T-helper 17 cell (primary cell): ENCODE measurements at places on chromosomes 16 and 17.
A peak's percentile ranks its signal among the peaks of the same experiment; 100 is the strongest.

- DNase-seq, result no peak
Measured at GRCh38 chr17:28973425-28973824, 22.1 kb upstream of the PHF12 start.

DNA sequence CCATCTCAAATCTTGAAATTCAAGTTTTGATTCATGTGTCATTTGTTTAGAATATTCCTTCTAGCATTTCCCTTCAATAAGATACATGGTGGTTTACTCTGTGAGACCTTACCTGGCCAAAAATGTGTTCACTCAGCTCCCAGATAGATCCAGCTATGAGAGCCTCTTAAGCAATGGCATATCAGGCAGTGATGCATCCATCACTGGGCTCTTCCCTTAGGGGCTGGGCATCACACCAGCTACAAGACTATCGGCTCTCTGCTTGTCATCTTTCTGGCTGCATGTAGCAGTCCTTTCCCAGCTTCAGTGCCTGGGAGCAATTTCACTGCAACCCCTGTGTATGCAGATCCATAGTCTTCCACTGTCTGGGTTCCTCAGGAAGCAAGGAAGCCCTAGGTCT lies 40.6 kb downstream of the GOSR1 start:
- no peak for DNase-seq

- no peak for DNase-seq
Measured at GRCh38 chr17:77503293-77503655, 362.5 kb downstream of the SEC14L1 start.

- no peak for DNase-seq
Measured at GRCh38 chr17:18144855-18145254, 36.3 kb downstream of the MYO15A start.

DNA sequence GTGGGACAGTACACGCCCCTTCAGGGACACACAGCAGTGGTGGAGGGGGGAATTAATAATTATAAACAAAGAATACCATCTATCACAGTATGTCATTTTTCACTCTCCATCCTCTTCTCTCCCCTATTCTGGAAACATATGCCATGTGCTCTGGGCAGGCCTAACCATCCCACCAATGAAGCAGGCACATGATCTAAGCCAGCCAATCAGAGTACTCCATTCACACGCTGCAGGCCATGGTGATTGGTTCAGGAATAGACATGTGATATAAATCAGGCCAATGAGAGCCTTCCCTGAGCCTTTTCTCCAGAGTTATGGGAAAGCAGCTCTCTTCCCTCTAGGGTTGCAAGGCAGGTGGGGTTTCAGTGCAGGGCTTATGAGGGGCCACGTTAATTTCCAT lies 36.5 kb downstream of the GSG1L start:
- DNase-seq, result no peak

DNA sequence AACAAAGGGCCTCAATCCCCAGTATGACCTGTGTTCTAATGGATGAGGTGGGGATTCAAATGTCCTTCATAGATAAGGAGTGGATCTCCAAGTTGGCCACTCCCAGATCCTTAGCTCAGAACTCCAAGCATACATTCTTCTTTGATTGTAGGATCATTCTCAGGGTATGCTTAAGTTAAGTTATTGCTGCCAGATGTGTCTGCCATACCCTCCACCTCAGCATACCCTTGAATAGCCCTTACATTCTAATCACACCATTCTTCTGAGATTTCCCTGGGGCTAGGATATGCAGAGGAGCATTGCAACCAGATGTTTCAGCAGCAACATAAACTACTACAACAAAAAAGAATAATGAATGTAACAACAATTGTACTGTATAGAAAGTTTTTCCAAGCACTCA lies 1.6 kb upstream of the KRTAP2-4 start:
- DNase-seq, result no peak

DNA sequence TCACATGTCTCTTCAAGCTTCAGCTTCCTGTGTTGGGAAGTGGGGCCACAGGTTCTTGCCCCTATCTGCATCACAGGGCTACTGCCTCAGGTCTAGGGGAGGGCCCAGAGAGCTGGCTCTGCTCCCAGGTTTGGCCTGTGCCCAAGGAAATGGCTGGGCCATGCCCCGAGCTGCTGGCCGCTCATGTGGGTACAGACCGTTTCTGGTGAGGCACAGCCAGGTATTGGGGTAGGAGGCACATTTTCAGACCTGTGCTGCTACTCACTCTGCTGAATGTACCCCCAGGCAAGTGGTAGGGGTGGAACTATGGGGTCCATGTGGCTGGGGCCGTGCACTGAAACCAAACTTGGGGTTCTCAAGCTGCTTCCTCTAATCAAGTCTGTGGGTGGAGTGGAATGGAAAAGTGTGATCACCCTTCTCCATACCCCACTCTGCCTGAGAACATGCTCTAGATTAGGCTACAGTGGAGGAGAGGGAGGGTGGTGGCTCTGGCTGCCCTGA lies 4.6 kb downstream of the GAS2L2 start:
- no peak for DNase-seq

GRCh38 chr17:71168053-71168741 lies 952.6 kb upstream of the SOX9 start:
- DNase-seq, result no peak

GRCh38 chr17:16491703-16492612 lies at the start of gene LRRC75A:
LRRC75A (minus strand) TSS chr17:16492193; CDS start chr17:16491990, 203 bp downstream.
- peak; percentile 53 for DNase-seq

DNA sequence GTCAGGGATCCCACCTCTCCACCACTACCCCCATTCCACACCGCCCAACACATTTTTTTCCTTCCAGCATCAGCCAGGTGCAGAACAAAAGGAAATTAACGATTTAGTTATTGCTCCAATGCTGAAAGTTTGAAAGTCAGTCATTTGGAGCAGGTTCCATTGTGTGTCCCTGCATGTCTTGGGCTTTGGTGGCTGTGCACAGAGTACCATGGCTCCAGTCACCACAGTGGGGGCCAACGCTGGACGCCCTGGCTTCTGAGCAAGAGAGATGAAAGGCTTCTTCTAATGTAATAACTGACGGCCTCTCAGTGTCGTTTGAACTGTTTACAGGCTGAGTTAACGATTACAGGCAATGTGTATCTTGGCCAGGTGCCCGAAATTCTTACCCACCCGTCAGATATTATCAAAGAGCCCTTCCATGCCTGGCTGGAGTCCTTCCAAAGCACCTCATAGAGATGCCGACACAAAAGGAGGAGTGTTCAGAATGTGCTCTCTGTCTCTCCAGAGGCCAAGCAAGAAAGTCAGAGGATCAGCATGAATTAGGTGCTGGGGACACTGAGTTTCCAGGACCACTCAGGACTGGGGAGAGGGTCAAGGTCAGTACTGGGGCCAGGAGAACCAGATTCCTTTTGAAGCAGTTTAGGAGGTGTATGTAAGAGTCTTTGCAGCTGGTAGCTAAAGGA lies 25.9 kb downstream of the RNF43 start:
- no peak for DNase-seq

GRCh38 chr16:55248494-55248893 lies 75.5 kb upstream of the IRX6 start:
- DNase-seq, result no peak

DNA sequence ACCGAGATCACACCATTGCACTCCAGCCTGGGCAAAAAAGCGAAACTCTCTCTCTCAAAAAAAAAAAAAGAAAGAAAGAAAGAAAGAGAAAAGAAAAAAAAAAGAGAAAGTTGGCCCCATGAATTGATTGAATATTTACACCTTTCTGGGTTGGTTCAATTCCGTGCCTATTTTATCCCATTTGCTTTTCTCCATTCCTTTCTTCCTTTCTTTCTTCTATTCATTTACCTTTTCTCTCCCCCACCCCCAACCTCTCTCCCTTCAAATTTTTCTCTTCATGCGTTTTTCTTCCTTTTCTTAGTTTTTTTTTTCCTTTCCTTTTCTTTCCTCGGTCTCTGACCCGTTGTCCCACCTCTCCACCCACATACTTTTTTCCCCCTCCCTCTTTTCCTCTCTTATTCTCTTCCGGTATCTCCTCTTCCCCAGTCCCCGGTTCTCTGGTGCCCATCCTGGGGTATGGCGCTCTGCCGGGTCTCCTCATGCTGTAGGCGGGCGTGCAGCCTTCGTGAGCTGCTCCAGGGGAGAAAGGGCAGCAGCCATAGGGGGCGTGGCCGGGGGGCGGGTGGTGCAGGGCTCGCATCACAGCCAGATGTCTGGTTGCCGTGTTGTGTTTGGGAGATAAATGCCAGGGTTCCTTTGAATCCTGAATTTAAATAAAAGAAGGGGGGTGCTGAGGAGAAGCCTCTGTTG lies 5.3 kb upstream of the COL1A1 start:
- no peak for DNase-seq

GRCh38 chr17:11031787-11032186 lies 193.9 kb upstream of the PIRT start:
- DNase-seq, result no peak

- DNase-seq, result no peak
Measured at GRCh38 chr17:73281928-73282327, 20.2 kb upstream of the CPSF4L start.

DNA sequence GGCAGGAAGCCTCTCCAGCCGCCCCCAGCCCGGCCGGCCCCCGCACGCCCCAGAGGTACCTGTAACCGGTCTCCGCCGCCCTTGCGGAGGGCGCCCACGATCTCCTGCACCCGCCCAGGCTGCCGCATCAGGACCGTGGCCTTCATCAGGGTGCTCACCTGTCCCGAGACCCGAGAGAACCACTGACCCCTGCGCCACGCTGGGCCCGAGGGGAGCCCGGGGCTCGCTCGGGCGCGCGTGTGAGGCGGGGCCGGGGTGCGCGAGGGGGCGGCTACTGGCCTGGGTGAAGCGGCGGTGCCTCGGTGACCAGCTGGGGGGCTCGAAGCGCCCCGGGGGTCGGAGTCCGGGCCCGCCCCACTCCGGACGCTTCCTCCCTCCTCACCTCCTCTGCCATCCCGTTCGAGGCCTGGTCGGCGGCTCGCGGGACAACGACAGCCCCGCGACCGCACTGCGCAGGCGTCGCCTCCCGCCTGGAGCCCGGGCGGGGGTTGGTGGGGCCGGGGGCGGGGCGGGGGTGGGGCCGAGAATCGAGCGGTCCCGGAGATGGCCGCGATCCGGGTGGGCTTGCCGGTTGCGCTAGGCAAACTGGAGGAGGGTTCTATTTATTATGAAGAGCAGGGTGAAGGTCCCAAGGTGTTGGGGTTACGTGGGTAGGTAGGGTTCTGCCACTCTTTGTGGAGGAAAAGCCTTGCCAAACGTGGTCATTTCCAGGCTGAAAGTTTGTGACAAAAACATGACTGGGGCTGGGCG lies at the start of gene NT5C3B:
Gene NT5C3B, minus strand, starts transcription at position 433 of the 750 bp plus-strand sequence. Its CDS starts 39 bp downstream, at position 394.
- DNase-seq, result peak; percentile 50

DNA sequence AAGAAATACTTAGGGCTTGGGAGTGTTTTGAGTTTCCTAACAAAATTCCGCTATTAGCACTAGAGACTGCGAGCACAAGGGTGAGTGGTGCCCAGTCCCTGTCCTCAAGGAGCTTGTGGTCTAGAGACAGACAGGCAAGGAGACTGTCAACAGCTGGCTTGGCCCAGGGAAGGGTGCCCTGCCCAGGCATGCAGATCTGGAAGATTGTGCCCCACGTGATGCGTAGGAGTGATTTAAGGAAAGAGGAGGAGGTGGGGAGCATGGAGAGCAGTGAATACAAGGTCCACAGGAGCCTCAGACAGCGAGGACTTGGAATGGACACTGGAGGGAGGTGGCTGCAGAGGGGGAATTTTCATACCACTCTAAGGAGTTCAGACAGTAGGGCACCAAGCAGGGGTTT lies 25.0 kb downstream of the SCPEP1 start:
- no peak for DNase-seq

DNA sequence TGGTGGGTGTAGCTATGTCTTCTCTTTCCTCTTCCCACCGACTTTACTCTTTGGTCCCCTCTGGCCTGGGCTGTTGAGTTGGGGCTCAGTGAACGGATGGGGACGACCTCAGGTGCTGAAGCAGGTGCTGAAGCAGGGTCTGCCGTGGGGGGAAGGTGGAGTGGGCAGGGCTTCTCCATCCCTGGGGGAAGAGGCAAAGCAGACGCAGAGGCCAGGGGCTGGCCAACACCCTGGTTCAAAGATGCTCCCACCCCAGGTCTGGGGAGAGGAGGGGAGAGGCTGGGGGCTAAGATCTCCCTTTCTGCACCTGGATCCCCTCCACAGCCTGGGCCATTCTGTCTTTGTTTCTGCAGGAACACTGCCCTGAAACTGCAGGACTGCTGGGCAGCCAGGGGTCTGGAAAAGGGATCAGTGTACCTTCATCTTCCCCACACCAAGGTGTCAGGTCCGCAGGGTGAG lies 22.9 kb downstream of the ALOX12B start:
- no peak for DNase-seq

GRCh38 chr16:9446471-9447194 lies 355.2 kb downstream of the HAPSTR1 start:
- DNase-seq, result no peak

DNA sequence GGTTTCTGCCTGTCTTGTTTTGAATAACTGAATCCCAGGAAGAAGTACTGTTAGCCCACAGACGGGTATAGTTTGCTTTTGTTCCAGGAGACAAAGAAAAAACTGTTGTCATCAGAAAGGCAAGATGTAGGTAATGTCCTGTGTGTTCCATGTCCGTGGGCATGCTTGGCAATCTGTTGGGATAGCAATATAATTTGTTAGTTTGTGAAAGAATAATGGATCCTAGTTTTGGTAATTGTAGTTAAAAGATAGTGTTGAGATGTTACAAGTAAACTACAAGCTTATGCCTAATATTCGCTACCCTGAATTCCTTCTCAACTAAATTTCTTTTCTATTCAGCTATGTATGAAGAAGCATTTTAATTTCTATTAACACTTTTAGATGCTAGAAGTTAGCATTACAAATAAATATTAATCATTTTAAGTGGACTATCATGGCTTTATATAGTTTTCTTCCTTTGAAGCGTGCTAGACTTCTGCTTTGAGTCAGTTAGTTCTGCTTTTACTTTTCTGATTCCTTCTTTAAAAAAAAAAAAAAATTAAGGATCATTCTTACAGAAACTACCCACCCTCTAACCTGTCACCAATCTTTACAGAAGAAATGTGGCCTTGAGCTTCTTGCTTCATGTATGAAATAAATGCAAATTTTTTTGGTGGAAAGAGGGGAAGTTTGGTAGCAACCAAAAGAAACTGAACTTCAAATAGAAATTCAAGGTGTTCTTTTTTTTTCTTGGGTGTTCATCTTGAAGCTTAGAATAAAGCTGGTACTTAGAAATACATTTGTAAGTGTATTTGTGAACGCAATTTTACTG lies 2.4 kb downstream of the EVI2A start:
- DNase-seq, result no peak

DNA sequence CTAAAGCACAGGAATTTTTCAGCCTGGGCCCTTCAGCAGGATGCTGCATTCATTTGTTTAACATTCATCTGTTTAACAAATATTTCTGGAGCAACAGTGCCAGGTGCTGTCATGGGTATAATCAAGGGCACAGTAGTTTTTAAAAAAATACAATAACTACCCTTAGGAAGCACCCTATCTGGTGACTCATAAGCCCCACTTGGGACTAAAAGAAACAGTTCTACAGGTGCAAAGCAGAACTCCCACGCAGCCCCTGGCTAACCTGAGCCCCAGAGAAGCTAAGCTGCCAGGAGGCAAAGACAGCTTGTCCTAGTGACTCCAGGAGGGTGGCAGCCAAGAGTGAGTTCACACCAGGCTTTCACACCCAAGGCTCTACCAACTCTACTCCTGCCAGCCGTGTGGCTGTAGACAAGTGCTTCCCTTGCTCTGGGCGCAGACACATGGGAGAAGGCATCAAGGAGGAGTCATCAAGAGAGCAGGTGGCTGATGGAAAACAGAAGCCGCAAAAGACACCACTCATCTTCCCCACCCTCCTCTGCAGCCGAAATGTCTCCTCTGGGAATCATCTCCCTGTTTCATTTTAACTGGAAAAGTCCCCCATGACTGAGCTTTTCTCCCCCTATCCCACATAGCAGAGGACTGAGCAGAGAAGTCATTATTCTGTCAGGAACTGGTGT lies 14.4 kb downstream of the CUEDC1 start:
- no peak for DNase-seq

GRCh38 chr17:20241855-20242254 lies 225.5 kb downstream of the LGALS9B start:
- no peak for DNase-seq
